OCI-LY7 (cell line): ENCODE measurements at places on chromosomes 2 and 18. TPM values are rescaled to one million over a fixed set of nuclear protein-coding genes. Genes with fewer than 3 reads are reported as not detected.

ZNF892 gene
- total RNA-seq = 2.9 and 4.6 TPM in 2 replicates

DLX2 gene
- total RNA-seq = not detected in 2 replicates

MARCHF7 gene
- 69.4 and 69.6 TPM in 2 replicates for total RNA-seq

MSGN1 gene
- not detected in 2 replicates for total RNA-seq

NOP58 gene
- 172 and 174 TPM in 2 replicates for total RNA-seq

FEV gene
- not detected in 2 replicates for total RNA-seq

EVA1A gene
- not detected in 2 replicates for total RNA-seq

SERTAD2 gene
- 53.2 and 54.5 TPM in 2 replicates for total RNA-seq

SH2D6 gene
- 2.6 and 3.5 TPM in 2 replicates for total RNA-seq

LYG1 gene
- total RNA-seq = 1.8 and 2.2 TPM in 2 replicates

VWC2L gene
- total RNA-seq = not detected in 2 replicates

SGPP2 gene
- total RNA-seq = not detected in 2 replicates

FAM98A gene
- total RNA-seq = 53.7 and 55.6 TPM in 2 replicates

VIT gene
- not detected in 2 replicates for total RNA-seq

SERPINB10 gene
- total RNA-seq = not detected in 2 replicates

GRHL1 gene
- 1.2 and 2.5 TPM in 2 replicates for total RNA-seq

LINC00305 gene
- not detected in 2 replicates for total RNA-seq

PTH2R gene
- total RNA-seq = 0.13 and 0.18 TPM in 2 replicates

AMER3 gene
- total RNA-seq = not detected in 2 replicates

SPR gene
- total RNA-seq = not detected in 2 replicates

SH3BP4 gene
- 0.06 TPM in 1 of 2 replicates, not detected in the other for total RNA-seq

CBLN2 gene
- not detected in 2 replicates for total RNA-seq

LRATD1 gene
- not detected in 2 replicates for total RNA-seq

ALLC gene
- total RNA-seq = not detected in 2 replicates

NETO1 gene
- total RNA-seq = not detected in 2 replicates

CCDC195 gene
- total RNA-seq = 4.1 and 5.8 TPM in 2 replicates

SERPINB11 gene
- total RNA-seq = not detected in 2 replicates

HAAO gene
- not detected in 2 replicates for total RNA-seq

SLC14A1 gene
- total RNA-seq = not detected in 2 replicates

DHX57 gene
- 15.1 and 17.7 TPM in 2 replicates for total RNA-seq

RIT2 gene
- total RNA-seq = not detected in 2 replicates

KIF5C gene
- total RNA-seq = 18.0 and 22.2 TPM in 2 replicates

ANKRD44 gene
- total RNA-seq = 69.4 and 86.6 TPM in 2 replicates

MERTK gene
- total RNA-seq = 0.22 and 0.38 TPM in 2 replicates
